ENCODE measurements at places on chromosomes 3 and 15. TPM values are rescaled to one million over a fixed set of nuclear protein-coding genes. Genes with fewer than 3 reads are reported as not detected.

DNA sequence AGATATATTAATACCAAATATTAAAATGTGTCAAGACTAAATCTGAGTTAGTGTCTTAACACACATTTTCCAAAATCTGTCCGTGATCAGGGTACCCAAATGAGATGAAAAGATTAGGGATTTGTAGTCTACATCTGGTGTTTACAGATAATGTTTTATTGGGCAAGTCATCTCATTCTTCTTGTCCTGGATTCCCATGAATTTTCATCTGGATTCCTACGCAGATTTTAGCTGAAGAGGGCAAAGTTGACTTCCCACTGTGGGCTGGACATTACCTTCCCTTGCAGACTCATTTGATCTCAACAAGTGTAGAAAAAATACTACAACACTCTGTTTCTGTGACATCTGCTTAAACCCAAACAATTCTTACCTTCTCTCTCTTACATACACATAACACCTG lies 79.1 kb downstream of the CEP63 start:
- no peak for DNase-seq

DNA sequence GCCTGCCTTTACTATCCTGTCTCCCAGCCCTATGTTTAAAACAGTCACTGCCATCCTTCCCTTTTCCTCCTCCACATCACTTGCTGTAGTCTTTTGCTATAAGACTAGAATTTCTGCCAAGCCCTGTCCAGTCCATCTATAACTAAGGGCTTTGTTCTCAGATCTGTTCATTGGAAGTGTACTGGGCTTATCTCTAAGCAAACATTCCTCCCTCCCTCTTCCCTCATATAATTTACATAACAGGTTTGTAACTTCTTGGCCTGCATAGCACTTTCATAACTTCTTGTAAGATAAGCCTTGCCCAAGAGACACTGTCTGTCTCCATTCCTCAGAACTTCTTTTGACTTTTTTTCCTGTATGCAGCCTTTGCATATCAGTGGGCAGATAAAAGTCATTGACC lies 16.7 kb downstream of the TPRG1 start:
- DNase-seq: no peak

DNA sequence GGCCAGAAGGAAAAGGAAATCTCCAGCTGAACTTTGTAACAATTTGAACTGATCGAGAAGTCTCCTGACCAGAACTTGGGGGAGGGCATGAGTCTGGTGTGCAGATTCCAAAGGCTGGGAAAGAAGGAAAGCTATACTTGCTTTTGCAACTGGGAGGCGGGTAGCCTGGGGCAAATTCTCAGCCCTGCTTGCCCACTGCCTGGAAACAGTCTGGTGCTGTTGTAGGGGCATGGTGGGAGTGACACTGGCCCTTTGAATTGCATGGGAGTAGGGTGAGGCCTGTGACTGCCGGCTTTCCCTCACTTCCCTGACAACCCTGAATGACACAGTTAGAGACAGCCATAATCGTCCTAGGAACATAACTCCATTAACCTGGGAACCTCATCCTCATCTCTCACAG lies 114.0 kb upstream of the POU1F1 start:
- no peak for DNase-seq

The CCR3 gene
- not detected for polyA plus RNA-seq

The PLAAT1 gene
- polyA plus RNA-seq: not detected

The ST8SIA2 gene
- polyA plus RNA-seq: 0.62 TPM

DNA sequence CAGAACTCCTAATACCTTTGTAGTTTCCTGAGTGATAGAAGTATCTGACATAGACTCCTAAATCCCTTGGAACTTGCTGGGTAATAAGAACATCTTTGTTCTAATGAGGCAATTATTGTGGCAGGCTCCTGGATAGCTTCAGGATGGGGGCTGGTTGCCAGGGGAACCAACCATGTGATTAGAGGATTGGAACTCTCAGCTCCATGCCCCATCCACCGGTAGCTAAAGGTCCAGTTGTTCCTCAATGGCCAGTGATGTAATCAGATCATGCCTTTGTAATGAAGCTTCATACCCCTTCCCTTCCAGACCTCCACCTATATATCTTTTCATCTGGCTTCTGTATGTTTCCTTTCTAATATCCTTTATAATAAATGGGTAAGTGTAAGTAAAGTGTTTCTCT lies 221.2 kb upstream of the ALCAM start:
- no peak for DNase-seq

The C15orf62 gene
- polyA plus RNA-seq: 0.05 TPM

The MESP2 gene
- 0.57 TPM for polyA plus RNA-seq
